Esophagus muscularis mucosa (tissue), 4 donors: ENCODE measurements at places on chromosomes 2 and 18.

DNA sequence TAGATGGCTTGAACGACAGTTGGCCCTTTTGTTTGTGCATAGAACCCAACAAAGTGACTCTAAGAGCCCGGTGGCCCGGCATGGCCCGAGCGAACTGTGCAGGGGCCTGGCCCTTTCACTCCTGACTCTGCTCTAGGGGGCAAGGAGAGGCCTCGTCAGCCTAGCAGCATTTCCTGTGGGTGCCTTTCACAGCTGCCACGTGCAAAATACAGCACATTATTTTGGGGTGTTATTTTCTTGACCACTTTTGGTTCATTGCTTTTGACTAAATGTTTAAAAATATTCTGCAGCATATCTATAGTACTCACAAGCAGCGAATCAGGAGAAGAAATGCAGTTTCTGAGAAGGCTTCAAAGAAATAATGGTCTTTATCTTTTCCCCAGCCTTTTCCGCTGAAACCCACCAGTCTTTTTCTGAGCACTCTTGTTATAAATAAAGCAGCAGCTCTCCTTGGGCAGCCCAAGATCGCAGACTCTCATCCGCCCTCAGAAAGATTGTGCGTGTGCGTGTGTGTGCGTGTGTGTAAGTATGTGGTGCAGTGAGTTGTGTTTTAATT, 31.3 kb downstream of the DGKD start:
- H3K27ac ChIP-seq, result peak overlapping the region; percentile 81
- peaks cover 50% of the 10 kb centered on the region for H3K4me1 ChIP-seq
- H3K36me3 ChIP-seq, result no peaks in the 10 kb centered on the region
- H3K27me3 ChIP-seq, result no peaks in the 10 kb centered on the region

DNA sequence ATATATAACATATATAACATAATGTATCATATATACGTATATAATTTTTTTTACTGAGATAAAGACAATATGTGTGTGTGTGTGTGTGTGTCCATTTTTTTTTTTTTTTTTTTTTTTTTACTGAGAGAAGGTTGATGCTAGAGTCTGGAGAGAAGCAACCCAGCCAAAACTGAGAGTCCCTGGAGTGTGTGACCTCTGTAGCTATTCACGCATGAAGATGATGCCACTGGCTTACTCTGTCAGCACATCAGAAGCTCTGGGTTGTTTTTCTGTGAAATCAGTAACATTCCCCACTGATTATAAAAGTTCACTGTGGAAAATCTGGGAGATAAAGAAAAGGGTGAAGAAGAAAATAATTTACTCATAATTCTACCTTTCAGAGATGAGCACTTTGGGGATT, 27.2 kb downstream of the CCDC195 start:
- DNase-seq, result no peak
- no peak overlapping the region for H3K4me3 ChIP-seq
- no peaks in the 10 kb centered on the region for H3K27me3 ChIP-seq
- no peak overlapping the region for H3K27ac ChIP-seq

DNA sequence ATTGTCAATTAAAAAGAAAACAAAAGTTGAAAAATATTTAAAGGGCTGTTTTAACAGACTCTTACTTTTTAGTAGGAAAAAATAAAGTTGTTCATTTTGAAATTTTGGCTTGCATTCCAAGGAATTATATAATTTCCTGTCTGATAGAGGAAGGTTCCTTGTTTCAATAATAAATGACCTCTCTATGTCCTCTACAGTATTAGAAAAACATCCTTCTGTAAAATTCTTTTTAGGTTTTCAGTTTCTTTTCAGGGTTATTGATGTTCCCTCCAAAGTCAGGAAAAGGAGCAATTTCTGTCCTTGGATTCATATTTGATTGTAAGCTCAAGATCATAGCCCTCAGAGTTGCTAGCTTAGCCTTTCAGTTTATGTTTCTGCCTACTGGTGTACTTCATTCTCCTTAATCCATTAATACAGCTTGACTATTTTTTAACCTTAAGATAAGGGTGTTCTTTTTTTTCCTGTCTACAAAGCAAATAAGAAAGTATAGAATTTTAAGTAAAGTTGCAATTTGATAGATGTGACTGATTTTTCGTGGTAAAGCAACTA, 125.2 kb upstream of the COL3A1 start:
- no peaks in the 10 kb centered on the region for H3K27me3 ChIP-seq
- H3K4me3 ChIP-seq, result no peak overlapping the region
- H3K4me1 ChIP-seq, result no peaks in the 10 kb centered on the region
- no peak overlapping the region for H3K27ac ChIP-seq

DNA sequence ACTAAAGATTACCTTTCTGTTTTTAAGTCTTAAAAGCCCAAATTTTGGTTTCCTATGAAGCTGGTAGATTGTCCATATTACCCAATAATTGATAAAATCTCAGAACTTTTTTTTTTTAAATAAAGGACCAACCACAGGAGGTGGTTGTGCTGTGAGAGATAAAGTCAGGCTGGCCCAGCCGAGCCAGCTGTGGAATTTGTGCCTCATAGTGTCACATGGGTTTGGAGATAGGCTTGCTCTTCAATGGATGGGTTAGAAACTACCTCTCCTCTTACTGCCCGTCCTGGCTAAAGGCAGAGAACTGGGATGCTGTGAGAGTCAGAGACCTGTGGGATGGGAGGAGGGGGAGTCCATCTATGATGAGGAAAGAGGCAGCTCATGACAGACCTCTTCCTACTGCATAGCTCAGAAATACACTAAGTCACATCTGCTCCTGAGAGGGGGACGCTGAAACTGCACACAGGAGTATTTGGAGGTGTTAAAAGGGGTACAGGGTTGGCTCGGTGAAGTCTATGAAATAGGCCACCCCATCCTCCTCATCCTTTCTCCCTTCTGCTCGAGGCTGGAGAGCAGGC, 99.7 kb upstream of the MGAT4A start:
- DNase-seq, result peak; percentile 85
- no peaks in the 10 kb centered on the region for H3K4me1 ChIP-seq
- H3K27me3 ChIP-seq, result no peaks in the 10 kb centered on the region
- no peaks in the 10 kb centered on the region for H3K36me3 ChIP-seq

- H3K27ac ChIP-seq, result no peak overlapping the region
- no peak overlapping the region for H3K4me3 ChIP-seq
- no peaks in the 10 kb centered on the region for H3K27me3 ChIP-seq
- H3K36me3 ChIP-seq, result no peaks in the 10 kb centered on the region
These were observed 59.7 kb downstream of the TTC32 start for GRCh38 chr2:19841918-19842693.

DNA sequence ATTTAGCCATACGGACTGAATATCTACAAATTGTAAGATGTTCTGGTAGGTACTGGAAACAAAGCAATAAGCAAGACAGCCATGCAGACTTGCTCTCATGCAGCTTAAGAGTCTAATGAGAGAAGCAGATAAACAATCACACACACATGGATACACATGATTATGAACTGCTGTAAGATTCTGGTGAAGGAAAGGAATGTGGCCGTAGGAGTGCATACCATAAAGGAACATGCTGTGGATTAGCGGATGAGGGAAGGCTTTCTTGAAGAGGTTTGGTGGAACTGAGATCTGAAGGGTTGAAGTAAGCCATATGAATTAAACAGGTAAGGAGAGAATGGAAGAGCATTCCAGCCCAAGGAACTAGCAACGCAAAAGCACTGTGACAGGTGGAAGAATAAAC, 13.8 kb downstream of the CCDC93 start:
- H3K4me3 ChIP-seq, result no peak overlapping the region
- H3K4me1 ChIP-seq, result peaks cover 18% of the 10 kb centered on the region
- DNase-seq, result no peak
- no peak overlapping the region for H3K27ac ChIP-seq
- peaks cover 88% of the 10 kb centered on the region for H3K36me3 ChIP-seq

GRCh38 chr18:22211657-22212056, 42.3 kb downstream of the GATA6 start:
- no peaks in the 10 kb centered on the region for H3K27me3 ChIP-seq
- H3K36me3 ChIP-seq, result no peaks in the 10 kb centered on the region
- no peak overlapping the region for H3K4me3 ChIP-seq
- no peak for DNase-seq
- H3K4me1 ChIP-seq, result peaks cover 15% of the 10 kb centered on the region
- no peak overlapping the region for H3K27ac ChIP-seq

GRCh38 chr2:198401644-198402043, 597.3 kb downstream of the PLCL1 start:
- H3K27ac ChIP-seq, result no peak overlapping the region
- H3K4me3 ChIP-seq, result no peak overlapping the region
- H3K36me3 ChIP-seq, result no peaks in the 10 kb centered on the region
- no peaks in the 10 kb centered on the region for H3K4me1 ChIP-seq
- no peaks in the 10 kb centered on the region for H3K27me3 ChIP-seq

- no peaks in the 10 kb centered on the region for H3K27me3 ChIP-seq
- H3K27ac ChIP-seq, result no peak within 1 kb of the TSS
- H3K4me1 ChIP-seq, result no peaks in the 10 kb centered on the region
- no peaks in the 10 kb centered on the region for H3K36me3 ChIP-seq
- DNase-seq, result no peak
- H3K4me3 ChIP-seq, result no peak within 1 kb of the TSS
These were observed at the start of gene DHRS9 for GRCh38 chr2:169069341-169069740. Gene DHRS9, plus strand, starts transcription at chr2:169069563. Its CDS starts 12,019 bp downstream, at chr2:169081582.

- H3K27me3 ChIP-seq, result no peaks in the 10 kb centered on the region
- H3K4me1 ChIP-seq, result peaks cover 15% of the 10 kb centered on the region
- DNase-seq, result no peak
- H3K4me3 ChIP-seq, result no peak overlapping the region
- H3K27ac ChIP-seq, result no peak overlapping the region
These were observed 30.0 kb upstream of the TOGARAM2 start for GRCh38 chr2:28950941-28951630.

- no peaks in the 10 kb centered on the region for H3K27me3 ChIP-seq
- H3K36me3 ChIP-seq, result no peaks in the 10 kb centered on the region
- no peak overlapping the region for H3K4me3 ChIP-seq
- DNase-seq, result no peak
These were observed 15.9 kb upstream of the TGFA start for GRCh38 chr2:70569559-70569958.

GRCh38 chr18:43620936-43621335, 343.6 kb upstream of the SYT4 start:
- no peak overlapping the region for H3K27ac ChIP-seq
- DNase-seq, result no peak
- no peaks in the 10 kb centered on the region for H3K36me3 ChIP-seq
- no peaks in the 10 kb centered on the region for H3K4me1 ChIP-seq
- no peaks in the 10 kb centered on the region for H3K27me3 ChIP-seq

DNA sequence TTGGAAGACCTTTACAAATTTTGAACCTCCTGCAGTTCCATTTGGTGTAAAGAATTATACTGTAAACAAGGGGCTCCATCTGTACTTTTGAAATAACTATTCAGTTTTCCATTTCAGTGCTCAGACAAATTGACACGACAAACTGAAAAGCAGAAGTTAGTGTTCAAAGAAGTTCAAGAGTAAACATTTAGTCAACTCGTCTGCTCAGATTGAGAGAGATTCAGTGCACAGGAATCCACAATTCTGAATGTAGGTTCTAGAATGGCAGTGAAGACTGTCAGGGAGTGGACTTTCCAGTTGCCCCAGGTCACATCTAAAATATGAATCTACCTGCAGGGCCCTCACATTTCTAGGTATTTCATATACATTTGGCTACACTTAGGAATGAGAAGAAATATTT, 322.3 kb upstream of the TCF4 start:
- no peak overlapping the region for H3K4me3 ChIP-seq
- H3K27ac ChIP-seq, result no peak overlapping the region
- no peaks in the 10 kb centered on the region for H3K27me3 ChIP-seq
- DNase-seq, result no peak

DNA sequence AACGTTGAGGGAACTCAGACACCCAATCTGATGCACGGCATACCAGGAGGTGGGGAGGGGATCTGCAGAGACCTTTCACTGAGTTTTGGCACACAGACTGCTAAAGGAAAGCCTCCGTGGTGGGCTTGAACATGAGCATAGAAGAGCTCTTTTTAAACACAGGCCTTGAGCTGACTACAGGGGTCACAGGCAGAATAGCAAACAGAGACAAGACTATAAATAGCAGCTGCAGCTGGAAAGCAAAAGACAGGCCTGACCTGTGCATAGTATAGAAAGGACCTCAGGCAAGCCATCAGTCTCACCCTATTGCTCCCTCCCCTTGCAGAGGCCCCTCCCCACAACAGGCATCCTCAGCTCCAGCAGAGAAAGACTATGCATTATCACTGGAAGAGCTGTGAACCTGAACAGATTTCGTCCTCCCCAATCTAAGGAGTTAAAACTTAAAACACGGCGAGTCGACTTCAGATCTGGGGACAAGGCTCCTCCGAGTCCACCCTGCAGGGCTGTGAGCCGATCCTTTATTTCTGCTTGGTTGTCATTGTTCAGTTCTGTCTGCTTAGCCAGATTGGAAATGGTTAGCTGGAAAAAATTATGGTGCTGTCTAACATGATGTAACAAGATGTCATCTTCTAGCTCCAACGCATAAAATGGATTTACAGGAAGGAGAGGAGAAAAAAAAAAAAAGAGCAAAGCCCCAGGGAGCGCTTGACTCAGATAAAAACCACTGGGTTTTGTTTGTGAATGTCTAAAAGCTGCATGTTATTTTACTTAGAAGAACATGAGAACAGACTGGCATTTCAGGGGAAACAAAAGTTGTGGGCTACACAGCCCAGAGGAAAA, 25.2 kb upstream of the LCLAT1 start:
- no peaks in the 10 kb centered on the region for H3K36me3 ChIP-seq
- no peak for DNase-seq
- H3K4me3 ChIP-seq, result peak overlapping the region; percentile 24
- peaks cover 49% of the 10 kb centered on the region for H3K4me1 ChIP-seq
- H3K27me3 ChIP-seq, result no peaks in the 10 kb centered on the region

DNA sequence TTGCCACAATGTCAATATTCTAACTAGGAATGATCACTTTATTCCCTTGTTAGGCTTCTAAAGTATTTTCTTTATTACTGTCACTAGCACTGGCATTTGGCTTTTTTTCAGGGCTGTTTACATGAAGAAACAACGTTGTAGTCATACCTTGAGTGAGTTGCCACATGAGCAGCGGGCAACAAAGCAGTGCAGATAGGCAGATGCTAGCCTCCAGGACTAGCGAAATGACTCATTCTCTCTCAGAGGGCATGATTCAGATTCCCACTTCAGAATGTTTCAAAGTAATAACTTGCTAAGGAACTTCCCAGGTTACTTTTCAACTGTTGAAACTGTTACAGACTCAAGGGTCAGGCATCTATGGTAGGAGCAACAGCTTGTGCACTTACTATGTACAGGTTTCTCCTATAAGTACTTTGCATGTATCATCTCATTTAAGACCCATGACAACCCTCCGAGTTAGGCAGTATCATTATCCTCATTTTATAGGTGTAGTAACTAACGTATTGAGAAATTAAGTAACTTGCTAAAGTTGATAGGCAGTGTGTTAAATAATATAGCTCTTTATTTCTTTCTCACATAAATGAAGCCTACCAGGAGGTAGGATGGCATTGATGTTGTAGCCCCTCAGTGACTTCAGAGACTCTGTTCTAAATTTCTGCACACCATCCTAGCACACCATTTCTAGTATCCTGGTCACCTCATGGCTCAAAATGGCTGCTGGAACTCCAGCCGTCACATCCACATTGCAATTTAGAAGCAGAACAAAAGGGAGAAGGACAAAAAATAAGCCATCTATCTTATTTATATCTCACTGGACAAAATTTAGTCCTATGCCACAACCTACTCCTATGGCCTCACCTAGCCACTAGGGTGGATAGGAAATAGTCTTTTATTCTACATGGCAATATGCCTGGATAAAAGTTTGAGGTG, 83.3 kb downstream of the ICOS start:
- no peaks in the 10 kb centered on the region for H3K27me3 ChIP-seq
- H3K36me3 ChIP-seq, result no peaks in the 10 kb centered on the region
- H3K4me1 ChIP-seq, result peaks cover 14% of the 10 kb centered on the region
- DNase-seq, result no peak
- no peak overlapping the region for H3K4me3 ChIP-seq
